Heart right ventricle (tissue), 16 donors: ENCODE measurements at places on chromosomes 16 and 17. TPM values are rescaled to one million over a fixed set of nuclear protein-coding genes. Genes with fewer than 3 reads are reported as not detected.

The PTX4 gene
- not detected for total RNA-seq

DNA sequence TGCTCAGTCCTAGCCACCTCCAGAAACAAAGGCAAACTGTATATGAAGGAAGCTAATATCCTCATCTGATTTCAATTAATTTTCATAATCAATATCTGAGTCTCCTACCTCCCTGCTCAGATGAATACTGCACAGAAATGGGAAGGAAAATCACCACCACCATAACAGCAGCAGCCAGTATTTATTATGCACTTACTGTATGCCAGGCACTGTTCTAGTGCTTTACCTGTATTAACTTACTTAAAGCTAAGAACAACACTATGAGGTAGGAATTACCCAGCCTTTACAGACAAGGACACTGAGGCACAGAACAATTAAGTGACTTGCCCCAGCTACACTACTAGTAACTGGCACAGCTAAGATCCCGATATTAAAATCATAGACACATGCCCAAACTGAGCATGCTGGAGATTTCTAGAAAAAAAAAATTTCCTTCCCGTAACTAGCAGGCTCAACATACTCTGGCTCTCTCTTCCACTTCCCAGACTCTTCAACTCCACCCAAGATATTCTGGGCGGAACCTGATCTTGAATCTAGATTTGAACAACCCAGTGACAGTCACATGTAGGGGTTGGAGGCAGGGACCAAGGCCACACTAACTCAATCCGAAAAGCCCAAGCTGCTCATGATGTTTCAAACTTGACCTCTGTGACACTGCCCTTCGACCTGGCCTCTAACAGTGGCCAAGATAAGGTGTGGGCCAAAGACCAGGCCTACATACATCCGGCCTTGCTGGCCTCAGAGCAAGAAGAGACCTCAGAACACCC is 3.9 kb downstream of the TRIM25 start:
- no peak for DNase-seq

DNA sequence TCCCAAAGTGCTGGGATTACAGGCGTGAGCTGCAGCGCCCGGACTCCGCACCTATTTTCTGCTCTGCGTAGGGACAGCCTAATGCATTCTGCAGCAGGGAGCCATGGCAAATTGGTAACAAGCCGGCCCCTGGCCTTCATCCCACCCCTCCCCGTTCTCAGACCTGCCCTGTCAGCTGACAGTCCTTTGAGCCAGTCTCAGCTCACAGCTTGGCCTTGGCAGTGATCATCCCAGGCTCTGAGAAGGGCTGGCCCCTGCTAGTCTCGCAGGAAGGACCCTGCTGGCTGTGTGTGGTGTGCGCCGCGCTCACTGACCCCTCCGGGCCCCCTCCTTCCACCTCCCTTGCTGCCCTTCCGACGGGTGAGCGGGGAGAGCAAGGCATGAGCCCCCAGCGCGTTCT is 10.3 kb upstream of the NPTX1 start:
- DNase-seq = no peak

The JPT2 gene
- total RNA-seq = 35.2 TPM

The CNGB1 gene
- not detected for total RNA-seq

The KIF19 gene
- total RNA-seq = 1.2 TPM

DNA sequence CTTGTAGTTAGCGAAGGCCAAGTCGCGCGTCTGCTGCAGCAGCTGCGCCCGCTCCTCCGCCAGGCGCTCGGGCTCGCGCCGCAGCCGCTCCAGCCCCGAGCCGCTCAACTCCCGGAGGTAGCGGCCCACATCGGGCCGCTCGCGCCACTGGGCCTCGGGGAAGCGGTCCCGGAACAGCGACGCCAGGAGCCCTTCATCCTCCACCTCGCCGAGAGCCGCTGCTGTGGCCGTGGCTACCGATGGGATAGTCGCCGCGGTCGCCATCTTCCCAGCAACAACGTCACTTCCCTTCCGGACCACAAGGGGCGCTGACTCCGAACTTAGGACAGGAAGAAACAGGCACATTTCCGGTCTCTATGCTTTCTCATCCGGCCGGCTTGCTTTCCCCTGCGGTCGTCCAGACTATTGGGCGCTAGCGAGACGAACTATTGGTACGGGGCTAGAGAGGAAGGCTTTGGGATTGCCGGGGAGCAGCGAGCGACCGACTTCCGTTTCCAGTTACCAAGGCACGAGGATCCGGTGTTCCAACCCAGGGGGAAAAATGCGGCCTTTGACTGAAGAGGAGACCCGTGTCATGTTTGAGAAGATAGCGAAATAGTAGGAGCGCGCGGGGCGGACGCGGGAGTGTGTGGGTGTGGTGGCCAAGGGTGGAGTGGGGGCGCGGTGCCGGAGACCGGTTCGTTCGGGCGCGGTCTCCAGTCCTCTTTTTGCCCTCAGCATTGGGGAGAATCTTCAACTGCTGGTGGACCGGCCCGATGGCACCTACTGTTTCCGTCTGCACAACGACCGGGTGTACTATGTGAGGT is at the start of the genes COG8 and NIP7:
COG8 (minus strand) TSS at position 276 of the 806 bp plus-strand sequence; CDS start at position 264, 12 bp downstream.
NIP7 (plus strand) TSS at position 484 of the 806 bp plus-strand sequence; CDS start at position 542, 58 bp downstream.
- DNase-seq = peak; percentile 91

The KRT12 gene
- total RNA-seq = not detected

The EIF1 gene
- 1,320 TPM for total RNA-seq

- no peak for DNase-seq
Measured at GRCh38 chr16:74224828-74225612, 71.6 kb upstream of the PSMD7 start.

GRCh38 chr17:43769859-43770258 is 8.9 kb downstream of the DUSP3 start:
- DNase-seq = no peak

- DNase-seq = no peak
Measured at GRCh38 chr17:19619705-19620325, 28.7 kb upstream of the ALDH3A2 start.

DNA sequence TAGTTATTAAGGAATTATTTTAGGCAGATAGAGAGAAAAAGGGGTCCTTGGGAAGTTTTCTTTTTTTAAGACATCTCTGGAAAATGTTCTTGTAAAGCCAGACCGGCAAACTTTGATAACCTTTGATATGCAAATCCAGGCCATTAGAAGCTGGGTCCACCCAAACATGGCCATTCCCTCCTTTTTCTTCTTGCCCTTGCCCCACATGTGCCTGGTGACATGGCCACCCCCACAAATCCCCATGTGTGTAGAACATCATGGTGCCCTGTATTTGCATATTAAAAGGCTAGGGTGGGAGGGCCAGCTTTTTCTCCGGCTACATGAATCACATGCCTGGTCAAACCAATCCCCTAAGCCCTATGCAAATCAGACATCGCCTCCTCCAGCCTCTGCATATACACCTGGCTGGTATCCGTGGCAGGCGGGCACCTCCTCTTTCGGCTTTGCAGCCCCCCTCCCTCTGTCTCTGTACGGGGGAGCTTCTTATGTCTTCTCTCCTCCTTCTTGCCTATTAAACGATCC is 43.9 kb upstream of the LYRM9 start:
- no peak for DNase-seq

GRCh38 chr16:49955858-49956257 is 69.2 kb upstream of the CNEP1R1 start:
- no peak for DNase-seq
